ENCODE measurements at places on chromosomes 1 and 21.

GRCh38 chr1:245155272-245156040 lies 671 bp downstream of the KIF26B start:
- DNase-seq, result peak; percentile 7

GRCh38 chr1:37162059-37162458 lies 127.7 kb upstream of the GRIK3 start:
- no peak for DNase-seq

DNA sequence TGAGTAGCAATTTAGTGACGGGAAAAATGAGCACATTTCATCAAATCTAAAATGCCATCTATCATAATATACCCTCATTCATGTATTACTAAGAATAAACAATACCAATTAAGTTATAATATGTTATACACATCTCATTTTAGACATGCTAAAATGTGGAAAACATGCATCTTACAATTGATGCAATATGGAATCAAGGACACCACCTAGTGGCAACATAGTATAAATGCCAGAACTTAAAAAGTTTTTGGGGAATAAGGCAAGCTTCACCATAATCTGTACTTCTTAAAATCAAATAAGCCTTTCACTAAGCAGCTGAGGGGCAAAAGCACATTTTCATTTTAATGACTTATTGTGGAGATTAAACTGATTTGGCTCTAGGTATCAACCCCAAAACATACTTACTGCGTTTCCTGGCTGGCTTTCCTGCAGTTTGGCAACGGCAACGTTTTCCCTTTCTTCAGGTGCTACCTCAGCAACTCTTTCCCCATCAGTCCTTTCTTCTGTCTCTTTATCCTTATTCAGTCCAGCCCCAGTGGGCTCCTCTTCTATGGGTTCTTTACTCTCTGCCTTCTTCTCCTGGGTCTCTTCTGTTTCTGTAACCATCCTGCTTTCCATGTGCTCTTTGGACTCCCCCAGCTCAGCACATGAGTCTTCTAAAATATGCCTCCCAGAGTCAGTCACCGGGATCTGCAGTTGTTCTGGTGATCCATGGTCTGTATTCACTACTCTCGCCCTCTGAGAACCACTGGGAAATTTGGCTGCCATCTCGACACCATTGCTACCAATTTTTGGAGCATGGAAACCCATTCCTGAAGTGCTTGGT lies 11.4 kb downstream of the SDE2 start:
- DNase-seq, result no peak

- DNase-seq, result no peak
These were observed 134.7 kb downstream of the DMRTB1 start for GRCh38 chr1:53593758-53594380.

- no peak for DNase-seq
These were observed 217.9 kb downstream of the USP25 start for GRCh38 chr21:15947677-15948076.

- DNase-seq, result no peak
These were observed 265 bp downstream of the NRDC start for GRCh38 chr1:51878308-51878615.

GRCh38 chr1:86416343-86416742 lies 7.6 kb upstream of the CLCA2 start:
- no peak for DNase-seq

GRCh38 chr1:218485241-218485928 lies 140.2 kb downstream of the TGFB2 start:
- DNase-seq, result no peak

GRCh38 chr1:71522721-71523120 lies 441.9 kb upstream of the ZRANB2 start:
- DNase-seq, result no peak

DNA sequence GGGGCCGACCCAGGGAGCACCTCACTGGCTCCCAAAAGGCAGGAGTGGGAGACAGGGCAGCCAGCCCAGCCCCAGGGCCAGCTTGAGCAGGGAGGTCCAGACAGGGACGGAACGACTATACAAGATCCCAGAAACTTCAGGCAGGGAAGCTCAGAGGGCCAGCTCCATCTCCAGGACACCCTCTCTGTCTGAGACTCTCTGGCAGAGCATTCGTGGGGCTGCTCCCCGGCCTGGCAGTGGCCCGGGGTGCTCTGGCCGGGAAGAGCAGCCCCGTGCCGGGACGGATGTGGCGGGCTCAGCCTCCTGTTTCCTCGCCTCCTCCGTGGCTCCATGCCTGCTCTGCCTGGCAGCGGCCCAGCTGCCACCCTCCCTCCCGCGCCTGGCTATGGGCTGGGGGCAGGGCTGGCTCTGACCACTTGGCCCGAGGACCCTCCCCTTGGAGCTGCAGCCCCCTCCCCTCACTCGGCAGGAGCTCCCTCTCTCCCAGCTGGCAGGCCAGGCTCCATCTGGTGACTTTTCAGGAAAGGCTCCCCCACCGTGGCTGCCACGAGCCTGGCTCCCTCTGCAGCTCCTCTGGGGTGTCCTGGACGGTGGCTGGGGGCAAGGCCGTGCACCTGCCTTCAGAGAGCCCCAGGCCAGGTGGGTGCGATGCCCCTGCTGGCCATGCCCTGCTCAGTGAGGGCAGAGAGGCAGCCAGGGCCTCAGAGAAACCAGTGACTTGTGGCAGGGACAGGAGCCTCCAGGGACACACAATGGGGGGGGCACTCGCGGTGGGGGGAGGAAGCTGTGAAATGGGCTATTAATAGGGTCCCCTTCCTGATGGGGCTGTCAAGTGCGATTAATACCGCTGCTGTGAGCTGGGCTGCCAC lies 5.6 kb upstream of the PLCH2 start:
- DNase-seq, result no peak

DNA sequence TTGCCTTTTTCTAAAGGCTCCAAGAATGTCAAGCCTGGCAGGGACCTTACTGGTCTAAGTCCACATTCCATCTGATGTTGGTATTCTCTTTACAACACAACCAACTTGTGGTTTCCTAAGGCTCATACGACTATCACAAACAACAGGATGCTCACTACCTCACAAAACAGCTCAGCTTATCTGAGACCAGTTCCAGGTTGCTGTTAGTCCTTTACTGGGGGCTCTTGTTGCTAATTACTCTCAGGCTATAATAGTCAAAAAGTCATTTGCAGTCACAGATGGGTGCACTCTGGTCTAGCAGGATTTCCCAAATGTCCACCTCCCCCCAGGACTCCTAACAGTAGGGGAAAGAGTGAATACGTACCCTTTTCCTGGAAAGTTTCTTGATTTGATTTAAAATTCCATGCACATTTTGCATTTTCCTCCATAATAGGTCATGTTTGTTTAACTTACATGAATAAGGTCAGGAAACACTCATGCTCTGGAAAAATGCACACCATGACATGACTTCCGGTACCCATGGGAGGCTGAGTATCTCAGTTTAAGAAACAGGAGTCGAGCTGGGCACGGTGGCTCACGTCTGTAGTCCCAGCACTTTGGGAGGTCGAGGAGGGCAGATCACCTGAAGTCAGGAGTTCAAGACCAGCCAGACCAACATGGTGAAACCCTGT lies 16.0 kb downstream of the LCK start:
- no peak for DNase-seq

DNA sequence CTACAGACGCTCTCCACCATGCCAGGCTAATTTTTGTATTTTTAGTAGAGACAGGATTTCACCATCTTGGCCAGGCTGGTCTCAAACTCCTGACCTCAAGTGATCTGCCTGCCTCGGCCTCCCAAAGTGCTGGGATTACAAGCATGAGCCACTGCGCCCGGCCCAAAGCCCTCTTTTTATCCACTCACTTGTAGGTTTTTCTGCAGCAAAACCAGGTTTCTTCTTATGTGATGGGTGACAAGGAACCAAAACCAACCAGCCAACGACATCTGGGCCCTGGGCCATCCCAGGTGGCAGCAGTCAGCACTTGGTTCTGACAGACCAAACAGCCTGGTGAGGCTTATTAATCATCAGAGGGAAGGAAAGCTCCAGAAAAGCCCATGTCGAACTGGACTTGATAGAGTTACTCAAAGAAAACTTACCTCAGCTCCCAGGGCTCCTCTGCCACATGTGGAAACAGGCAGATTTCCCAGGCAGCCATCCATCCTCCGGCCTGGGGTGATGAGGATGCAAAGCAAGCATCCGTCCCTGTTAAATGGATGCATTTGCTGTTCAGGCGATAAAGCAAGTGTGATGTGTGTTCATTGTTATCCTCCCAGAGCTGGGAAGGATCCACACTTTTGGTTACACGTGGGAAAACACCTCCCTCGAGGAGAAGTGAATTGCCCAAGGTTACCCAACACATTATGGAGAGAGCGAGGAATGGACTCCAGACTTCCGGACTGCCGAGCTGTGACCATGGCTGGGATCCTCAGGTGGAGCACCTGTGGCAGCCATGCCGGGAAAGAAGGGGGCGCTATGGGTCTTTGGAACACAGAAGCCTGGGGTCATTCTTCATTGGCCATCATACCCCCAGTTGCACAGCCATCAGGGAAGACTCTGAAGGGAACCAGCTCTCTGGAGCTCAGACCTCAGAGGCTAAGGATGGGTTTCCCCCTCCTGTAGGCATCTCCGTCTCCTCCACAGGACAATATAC lies 118.8 kb downstream of the HUNK start:
- DNase-seq, result no peak

GRCh38 chr1:41366455-41367287 lies 5.4 kb downstream of the FOXO6 start:
- DNase-seq, result no peak

GRCh38 chr1:70109241-70109640 lies 96.1 kb downstream of the LRRC40 start:
- no peak for DNase-seq

- no peak for DNase-seq
These were observed 34.0 kb downstream of the CAPN8 start for GRCh38 chr1:223631473-223631872.

DNA sequence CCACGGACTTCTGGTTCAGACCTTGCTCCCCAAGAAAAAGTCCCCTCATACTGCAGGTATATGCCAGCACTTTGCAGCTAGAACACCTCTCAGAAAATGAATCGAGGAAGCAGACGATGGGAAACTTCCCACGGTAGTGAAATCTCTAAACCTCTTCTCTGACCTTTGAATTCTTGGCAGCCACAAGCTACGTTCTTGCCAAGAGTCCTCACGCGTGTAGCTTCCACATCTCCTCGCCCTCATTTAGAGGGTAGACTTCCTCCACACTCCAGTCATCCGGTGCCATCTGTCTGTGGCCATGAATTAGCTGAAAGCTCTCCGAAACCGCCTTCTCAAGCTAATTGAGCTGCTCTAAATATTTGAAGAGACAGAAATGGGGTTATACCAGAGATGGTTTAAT lies 127.8 kb downstream of the RGS7 start:
- no peak for DNase-seq

- DNase-seq, result no peak
These were observed 31.1 kb upstream of the DNASE2B start for GRCh38 chr1:84367219-84367618.

DNA sequence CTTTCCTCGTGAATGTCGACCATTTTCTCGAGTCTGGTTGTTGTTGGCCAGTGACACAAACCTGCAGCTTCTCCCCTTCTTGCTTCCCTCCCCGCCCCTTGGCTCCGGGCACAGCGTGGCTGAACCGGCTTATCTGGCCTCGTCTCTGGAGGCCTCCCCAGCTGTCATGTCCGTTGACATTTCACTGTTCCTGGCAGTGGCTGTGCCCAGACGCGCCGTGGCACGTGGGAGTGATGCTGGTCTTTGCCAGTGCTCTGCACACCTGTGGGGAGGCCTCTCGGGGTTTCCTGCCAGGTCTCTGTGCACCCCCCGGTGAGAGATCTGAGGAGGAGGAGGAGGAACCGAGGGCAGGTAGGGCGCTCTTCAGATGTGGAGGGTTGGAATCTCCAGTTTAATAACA lies 23.7 kb downstream of the SKI start:
- DNase-seq, result no peak

GRCh38 chr1:45530632-45531135 lies 9.0 kb upstream of the PRDX1 start:
- no peak for DNase-seq

DNA sequence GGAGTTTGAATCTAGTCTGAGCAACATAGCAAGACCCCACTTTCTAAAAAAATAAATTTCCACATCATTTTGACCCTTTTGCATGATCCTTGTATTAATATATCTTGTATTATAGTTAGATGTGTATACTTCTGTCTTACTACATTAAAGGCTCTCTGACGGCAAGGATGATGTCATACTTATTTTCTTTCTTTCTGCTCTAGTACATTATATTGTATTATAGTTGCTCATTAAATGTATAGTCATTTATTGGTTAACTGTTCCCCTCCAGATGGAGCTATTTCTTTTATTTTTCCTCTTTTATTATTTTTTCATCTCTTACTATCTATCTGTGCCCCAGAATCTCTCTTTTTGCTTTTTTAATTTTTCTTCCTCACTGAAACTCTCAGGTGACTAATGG lies 15.0 kb upstream of the OLFML2B start:
- DNase-seq, result no peak

DNA sequence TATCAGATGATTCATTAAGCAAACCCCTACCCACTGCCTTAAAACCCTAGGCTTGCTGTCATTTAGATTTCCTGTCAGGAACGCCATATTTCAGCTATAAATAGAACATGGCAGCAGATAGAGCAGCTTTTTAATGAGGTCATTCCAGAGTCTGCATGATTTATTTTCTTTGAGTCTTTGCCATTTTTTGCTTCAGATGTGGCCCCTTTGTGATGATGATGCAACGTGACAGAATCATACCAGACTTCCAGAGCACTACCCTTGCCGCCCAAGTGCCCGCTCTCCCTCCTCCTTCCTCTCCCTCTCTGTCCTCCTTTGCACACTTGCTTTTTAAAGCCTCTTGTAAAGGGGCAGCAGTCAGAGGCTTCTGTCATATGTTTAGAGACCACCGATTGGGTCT lies 55.5 kb upstream of the TRIM67 start:
- DNase-seq, result no peak

- no peak for DNase-seq
These were observed 17.5 kb upstream of the PDIK1L start for GRCh38 chr1:26094076-26094669.

GRCh38 chr21:28615276-28615675 lies 377.4 kb downstream of the LTN1 start:
- no peak for DNase-seq

DNA sequence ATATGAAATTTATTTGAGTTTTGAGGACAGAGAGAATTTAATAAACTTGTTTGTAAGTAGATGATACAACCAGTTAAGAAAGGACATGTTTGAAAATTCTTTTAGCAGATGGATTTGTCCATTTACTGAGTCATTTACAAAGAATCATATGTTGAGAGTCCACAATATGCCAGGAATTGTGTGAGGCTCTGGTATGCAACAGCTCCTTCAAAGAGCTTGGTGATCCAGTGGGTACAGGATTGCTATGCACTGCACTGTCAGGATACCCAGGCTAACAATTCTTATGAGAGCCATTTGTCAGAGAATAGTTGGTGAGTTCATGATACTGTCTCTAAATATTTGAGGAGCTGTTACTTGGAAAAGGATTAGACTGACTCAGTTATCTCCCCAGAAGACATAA lies 11.0 kb downstream of the DNM3 start:
- DNase-seq, result no peak
